ENCODE measurements at places on chromosomes 16 and 17.

GRCh38 chr16:81239367-81240121 lies 1.1 kb downstream of the BCO1 start:
- DNase-seq = no peak

DNA sequence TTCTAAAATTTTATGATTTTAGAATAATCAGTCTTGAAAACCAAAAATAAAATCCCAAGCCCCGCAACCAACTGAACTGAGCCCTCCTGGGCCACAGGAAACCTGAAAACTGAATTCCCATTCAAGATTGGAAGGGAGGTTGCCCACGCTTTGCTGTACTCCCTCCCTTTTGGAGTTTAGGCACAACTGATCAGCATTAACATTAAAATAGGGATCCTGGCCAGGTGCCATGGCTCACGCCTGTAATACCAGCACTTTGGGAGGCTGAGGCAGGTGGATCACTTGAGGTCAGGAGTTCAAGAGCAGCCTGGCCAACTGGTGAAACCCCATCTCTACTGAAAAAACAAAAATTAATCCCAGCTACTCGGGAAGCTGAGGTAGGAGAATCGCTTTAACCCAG lies 52.7 kb upstream of the NETO2 start:
- DNase-seq = no peak

DNA sequence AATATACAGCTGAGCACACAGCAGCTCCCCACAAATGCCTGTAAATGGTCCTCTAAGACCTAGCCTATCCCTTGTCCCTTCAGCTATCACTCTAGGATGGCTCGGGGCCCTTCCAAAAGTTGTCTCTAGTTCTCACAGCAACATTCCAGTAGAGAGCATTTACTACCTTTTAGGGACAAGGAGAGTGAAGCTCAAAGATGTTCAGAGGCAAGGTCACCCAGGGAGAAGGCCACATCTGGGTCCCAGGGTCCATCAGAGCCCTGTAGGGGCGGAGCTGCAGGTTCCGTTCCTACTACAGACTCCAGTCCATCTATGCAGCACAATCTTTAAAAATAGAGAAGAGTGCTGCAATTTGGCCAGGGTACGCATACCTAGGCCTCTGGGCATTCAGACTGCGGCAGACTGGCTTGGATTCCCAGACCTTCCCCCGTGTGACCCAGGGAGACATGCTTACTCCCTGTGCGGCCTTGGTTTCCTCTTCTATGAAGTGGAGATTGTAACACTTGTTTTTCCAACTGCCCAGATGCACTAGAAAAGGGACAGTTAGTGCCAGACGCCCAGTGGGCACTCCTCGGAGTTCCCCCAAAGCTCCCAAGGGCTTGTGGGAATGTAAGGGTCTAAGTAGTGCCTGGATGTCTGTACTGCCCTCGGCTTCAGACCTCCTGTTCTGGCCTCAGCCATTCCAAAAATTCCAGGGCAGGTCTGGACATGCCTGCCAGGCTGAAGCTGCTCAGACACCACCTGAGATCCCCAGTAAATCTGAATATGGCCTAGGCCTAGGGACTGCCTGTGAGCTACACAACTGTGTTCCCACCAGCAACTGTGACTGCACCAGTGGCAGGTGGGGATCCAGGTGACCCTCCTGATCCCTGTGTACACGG lies 2.5 kb downstream of the SLC12A4 start:
- no peak for DNase-seq

DNA sequence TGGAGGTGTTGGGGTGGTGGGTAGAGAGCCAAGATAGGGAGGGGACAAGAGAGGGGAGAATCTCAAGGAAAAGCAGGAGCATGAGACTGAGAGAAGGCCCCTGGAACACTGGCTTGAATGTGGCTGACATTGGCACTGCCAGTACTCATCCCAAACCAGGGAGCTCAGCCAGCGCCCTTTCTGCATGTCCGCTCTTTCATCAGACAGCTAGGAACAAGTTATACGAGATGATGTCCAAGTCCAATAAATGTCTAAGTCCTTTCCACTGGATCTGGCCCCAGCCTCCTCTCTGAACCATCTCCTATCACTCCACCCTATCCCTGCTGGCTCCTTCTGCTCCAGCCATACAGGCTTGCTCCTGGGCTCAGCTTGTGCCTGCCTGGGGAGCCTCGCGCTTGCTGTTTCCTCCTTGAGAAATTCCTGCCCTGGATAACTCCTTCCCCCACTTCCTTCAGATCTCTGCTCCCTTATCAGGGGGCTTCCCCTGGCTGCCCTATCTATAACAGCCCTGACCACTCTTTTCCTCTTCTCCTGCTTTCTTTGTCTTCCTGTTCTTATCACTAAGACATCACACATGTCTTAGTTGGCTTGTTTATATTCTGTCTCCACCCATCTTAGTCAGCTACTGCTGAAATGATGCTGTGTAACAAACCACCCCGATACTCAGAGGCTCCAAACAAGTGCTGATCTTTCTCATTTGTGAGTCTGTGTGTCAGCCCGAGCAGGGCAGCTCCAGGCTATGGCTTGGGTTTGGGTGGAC lies 37.1 kb upstream of the MEOX1 start:
- DNase-seq = no peak

- DNase-seq = no peak
Observed at GRCh38 chr17:20122254-20122879, 113.2 kb downstream of the SPECC1 start.
